ENCODE measurements at places on chromosomes 6 and 20.

- no peak for DNase-seq
Observed at GRCh38 chr6:89047473-89047872, 33.1 kb upstream of the PNRC1 start.

DNA sequence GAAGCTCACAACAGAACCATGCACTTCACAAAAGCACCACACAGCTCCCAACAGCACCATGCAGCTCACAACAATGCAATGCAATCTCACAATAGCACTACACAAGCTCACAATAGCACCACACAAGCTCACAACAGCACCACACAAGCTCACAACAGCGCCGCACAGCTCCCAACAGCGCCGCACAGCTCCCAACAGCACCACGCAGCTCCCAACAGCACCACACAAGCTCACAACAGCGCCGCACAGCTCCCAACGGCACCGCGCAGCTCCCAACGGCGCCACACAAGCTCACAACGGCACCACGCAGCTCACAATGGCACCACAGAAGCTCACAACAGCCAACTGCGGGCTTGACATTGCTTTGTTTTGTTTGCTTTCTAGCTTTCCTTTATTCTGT, 198.1 kb downstream of the DLL1 start:
- no peak for DNase-seq

GRCh38 chr6:79525272-79526100, 11.7 kb downstream of the LCA5 start:
- no peak for DNase-seq

DNA sequence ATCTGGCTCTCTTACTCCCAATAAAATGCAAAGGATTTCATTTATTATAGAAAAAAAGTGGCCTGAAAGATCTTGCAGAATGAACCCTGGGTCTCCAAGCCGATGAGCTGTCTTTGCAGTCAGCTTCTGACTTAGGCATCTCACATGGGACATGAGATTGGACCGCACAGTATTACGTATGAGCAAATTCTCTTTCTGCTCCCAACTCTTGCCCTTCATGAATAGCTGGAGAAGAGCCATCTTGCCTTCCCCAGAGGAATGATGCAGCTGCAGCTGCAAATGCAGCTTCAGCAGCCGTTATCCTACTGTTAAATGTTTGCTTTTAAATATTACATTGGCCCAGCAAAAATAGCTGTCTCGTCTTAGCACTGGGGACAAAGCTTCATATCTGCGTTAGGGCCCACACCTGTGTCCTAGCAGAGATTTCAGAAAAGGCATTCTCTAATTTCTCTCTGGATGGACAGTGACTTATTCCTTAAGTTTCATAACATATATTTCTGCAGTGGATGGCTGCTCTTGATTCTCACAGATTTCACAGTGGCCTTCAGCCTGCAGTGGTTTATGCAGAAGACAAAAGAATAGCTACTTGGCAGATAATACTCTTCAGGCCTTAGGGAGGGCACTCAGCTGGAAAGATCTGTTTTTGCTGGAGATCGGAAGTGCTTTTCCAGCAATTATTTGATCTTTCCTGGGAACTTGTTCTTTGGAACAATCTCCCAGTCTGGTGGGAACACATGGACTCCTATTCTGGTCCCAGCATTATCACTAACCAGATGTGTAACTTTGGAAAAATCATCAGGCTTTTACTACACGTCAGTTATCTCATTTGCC, 129.2 kb downstream of the FYN start:
- DNase-seq, result no peak

- peak; percentile 5 for DNase-seq
Observed at GRCh38 chr20:37994512-37994911, 38.7 kb downstream of the TTI1 start.

DNA sequence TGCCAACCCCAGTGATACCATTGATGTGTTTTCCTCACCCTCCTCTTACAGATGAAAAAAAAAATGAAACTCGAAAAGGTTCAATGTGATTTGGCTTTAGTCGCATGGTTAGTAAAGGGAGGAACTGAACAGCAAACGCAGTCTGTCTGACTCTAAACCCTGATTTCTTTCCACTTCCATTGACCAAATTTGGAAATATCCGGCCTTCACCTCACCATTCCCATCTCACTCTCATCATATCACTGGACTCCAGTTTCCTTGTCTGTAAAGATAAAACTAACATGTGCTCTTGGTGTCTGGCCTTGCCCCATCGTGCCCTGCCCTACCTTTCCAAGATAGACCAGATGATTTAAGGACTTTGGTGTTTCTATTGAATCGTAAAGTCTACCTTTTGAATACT, 48.7 kb upstream of the ADGRF1 start:
- no peak for DNase-seq

- no peak for DNase-seq
Observed at GRCh38 chr6:14316651-14317386, 199.2 kb downstream of the CD83 start.

- peak; percentile 4 for DNase-seq
Observed at GRCh38 chr6:147063469-147064031, 140.7 kb upstream of the STXBP5 start.

DNA sequence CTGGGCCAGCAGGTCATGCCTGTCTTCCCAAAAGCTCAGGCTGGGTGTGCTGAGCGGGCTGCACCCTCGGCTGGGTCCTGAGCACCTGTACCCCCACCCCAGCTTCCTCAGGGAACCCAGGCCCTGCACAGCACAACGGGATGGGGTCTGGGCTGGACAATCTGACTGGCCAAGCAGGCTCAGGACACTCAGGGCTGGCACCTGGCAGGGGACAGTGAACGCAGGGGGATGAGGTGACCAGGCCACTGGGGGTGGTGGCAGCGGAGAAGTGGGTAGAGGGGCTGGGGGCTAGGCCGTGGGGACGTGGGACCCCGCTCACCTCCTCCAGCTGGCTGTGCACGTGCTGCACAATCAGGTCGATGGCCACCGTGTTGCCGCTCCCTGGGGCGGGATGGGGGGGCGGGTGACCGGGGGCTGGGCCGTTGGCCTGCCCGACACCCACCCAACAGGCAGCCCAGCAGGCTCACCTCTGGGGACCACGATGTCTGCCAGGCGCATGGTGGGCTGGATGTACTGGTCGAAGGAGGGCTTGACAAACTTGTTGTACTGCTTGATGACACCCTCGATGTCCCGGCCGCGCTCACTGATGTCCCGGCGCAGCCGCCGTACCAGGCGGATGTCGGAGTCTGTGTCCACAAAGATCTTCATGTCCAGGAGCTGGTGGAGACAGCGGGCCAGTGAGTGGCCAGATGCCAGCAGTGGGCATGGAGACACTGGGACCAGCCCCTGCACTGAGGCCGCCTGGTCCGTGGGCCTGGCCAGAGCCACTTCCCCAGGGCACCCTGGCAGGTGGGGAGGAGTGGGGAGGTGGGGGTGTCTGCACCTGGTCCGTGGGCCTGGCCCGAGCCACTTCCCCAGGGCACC, 11.9 kb downstream of the UCKL1 start:
- DNase-seq, result no peak

GRCh38 chr6:45746046-45746445, 269.6 kb downstream of the CLIC5 start:
- DNase-seq, result no peak

DNA sequence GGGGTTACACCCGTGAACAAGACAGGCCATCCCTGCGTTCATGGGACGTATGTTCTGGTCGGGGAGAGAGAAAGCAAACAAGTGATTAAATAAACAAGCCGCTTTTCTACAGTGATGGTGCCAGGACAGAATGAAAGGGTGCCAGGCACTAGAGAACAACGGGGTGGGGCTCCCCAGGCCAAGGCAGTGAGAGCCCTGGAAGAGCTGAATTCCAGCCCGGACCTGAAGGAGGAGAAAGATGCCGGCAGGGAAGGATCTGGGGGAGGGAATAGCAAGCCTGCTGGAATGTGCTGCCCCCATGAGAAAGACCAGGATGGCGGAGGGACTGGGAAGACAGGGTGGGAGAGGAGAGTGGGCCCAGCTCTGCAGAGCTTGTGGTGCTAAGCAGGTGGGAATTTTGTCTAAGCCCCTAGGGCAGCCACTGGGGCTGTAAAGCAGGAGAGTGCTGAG, 7.5 kb downstream of the SNAI1 start:
- no peak for DNase-seq

All from keratinocyte (primary cell).